ENCODE measurements at places on chromosomes 2 and 18. TPM values are rescaled to one million over a fixed set of nuclear protein-coding genes. Genes with fewer than 3 reads are reported as not detected.

The TMEM169 gene
- 0.48 TPM for total RNA-seq

The CFC1 gene
- total RNA-seq: not detected

DNA sequence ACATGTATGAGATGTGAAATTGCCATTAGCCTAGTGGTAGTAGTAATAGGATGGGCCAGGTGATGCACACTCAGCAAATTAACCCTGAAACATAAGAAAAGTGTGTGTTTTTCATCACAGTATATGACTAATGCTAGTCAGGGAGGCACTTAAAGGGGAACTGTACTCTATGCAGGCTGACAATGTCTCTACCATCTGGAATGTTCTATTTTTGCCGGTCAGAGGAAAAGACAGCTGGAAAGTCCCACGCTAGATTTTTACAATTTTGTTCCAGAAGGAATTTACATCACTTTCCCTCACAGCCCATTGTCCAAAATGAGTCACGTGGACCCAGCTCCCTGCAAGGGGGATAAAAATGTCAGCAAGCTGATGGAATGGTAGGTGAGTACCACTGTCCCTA lies 746.3 kb upstream of the CHAC2 start:
- DNase-seq: peak; percentile 29

DNA sequence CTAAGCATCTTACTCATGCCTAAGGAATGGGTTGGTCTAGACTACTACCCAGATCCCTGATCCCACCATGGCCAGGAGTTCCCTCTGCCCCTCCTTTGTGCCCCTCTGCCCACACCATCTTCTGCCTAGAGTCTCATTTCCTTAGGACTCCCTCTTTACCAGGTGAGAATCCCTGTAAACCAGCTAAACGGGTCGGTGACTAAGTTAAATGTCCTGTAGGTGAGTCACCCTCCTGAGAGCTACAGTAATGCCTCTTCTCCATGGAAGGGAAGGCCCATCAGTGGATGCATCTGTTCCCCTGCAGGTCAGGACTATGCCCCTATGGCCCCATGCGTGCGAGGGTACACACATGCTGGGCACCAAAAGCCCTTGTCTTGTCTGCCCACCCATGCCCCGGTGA lies 25.4 kb downstream of the PTGR3 start:
- DNase-seq: peak; percentile 30
